ENCODE measurements at places on chromosomes 4 and X.

DNA sequence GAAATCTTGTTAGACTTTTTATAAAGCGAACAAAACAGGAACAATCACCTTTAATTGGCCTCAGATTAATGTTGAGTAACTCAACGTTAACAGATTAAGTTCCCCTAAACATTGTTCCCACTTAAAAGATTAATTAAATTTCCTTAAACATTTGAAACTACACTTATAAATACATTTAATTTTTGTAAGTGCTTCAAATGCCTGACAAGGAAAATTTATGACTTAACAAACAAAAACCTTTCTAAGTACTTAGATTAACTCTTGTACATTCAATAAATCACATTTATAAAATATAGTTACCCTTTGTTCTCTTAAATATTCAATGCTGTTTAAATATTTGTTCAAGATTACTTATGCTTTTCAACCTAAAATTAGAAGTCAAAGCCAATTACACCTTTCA lies 39.4 kb upstream of the OCIAD2 start:
- DNase-seq: no peak

- no peak for DNase-seq
Observed at GRCh38 chr4:169510617-169511016, 101.8 kb downstream of the NEK1 start.

DNA sequence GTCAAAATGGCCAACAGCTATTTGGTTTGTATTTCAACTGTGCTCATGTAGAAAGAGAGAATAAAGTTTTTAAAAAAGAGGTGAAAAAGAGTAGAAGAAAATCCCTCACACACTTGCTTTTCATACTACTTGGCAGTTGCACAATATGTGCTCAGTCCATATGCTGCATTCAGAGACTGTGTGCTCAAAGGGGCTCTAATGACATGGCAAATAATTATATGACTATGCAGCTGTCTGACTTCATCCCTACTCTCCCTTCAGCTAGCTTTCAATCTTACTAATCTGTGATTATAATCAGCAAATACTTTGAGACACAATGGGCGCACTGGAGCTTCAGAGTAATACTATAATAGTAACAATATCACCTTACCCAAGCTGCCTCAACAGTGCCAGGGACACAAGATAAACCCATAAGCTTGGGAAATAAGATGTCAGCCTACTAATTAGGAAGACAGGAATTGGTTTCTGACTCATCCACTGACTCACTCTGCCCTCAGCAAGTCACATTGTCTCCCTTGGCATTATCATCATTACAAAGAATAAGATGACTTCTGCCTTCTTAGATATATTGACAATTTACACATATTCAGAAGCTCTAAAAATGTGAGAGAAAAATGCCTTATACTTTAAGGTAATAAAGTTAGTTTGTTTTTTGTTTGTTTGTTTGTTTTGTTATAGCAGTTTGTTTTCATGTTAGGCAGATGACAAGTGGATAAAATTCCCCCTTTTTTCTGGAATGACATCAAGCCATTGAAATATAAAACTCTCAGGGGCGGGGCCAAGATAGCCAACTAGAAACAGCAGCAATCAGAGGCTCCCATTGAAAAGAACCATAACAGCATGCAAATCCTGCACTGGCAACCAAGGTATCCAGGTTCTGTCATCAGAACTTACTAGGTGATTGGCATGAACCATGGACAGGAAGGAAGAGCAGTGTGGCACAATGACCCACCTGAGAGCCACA lies 311.6 kb downstream of the FAM133A start:
- no peak for DNase-seq

GRCh38 chr4:139470997-139471665 lies 17.2 kb downstream of the RAB33B start:
- no peak for DNase-seq

DNA sequence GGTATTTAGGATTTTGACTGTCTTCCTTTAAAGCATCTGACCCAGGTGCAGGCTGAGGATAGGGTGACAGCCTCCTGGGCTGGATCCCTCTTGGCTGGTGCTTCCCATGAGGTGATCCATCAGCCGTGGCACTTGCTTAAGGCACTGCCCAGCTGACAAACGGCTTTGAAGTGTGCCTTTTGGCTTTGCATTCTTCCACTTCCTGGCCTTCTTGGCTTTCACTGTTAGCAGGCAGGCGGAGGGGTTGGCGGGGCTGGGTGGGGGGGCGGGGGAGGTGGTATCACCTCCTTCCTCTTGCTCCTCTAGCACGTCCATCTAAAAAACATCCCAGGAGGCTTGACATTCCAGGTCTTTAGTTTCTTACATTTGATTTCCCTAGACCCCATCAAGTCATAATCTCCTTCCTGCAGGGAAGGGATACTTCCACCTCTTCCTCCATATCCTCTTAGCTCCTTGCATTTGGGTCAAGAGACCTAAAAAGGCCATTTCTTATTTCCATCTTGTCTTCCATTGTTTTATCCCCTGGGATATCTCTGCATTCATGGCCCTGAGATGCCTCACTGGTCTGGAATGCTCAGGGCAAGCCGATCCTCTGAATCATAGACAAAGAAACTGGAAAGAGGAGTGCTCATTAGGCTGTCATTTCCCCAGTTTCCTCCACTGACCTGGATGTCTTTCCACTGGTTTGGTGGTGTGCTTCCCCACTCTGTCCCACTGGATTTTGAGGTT lies 11.3 kb upstream of the APLN start:
- no peak for DNase-seq

DNA sequence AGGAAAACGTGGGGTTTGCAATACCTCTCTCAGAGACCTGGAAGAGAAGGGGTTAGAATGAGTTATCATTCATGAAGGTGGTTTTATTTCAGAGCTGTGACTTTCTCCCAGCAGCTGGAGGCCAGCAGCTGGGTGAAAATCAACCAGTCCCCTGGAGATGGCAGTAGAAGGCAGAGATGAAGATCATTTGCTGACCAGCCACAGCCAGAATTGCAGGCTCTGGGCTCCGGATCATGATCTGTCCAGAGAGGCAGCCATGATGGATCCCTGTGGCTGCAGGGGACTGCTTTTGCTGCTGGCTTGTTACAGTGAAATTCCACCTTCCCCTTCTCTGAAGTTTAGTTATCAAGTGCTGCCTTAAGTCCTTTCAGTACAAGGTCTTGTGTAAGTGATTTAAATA lies 46.9 kb upstream of the TAB3 start:
- no peak for DNase-seq

GRCh38 chr4:96952610-96953009 lies 1112.7 kb downstream of the PDHA2 start:
- no peak for DNase-seq
